Stimulated activated naive CD4-positive, alpha-beta T cell (primary cell): ENCODE measurements at places on chromosomes 5 and 9.

DNA sequence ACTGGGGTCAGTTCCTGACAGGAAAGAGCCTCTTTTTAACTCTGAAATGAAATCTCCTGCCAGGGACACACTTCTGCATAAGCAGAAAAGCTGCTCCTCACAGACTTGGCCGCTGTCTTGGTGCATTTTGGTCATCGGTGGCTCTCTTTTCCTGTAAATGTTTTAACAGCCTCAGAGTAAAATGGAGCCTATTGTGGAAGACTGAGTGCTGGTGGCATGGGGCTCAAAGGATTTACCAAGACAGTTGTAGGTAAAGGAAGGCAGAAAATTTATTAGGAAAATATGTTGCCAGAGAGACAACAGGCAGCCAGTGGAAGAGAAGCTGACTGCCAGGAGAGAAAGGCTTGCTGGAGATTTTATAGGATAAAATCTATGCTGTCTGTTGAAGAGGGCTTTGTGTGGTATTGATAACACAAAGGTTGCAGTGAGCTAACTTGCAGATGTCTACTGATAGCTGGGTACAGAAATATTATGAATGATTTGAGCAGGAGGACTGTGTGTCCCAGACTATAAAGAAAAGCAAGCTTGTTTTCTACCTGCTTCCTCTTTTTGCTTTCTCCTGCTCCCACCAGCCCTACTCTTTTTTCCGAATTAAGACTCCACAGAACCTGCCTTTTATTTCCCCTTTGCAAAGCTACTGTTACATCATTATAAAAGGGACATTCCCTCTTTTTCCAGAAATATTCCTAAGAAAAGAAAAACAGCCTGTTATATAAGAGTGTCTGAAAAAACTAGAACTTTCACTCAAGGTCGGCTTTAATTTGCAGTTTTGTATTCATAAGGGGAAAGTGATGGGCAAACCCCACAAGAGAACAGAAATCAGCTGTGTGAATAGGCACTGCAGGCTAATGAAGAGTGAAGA lies 27.9 kb upstream of the IFNA14 start:
- no peak for DNase-seq

GRCh38 chr9:2628919-2629318 lies 7.3 kb downstream of the VLDLR start:
- DNase-seq, result no peak

GRCh38 chr9:134545543-134546245 lies 95.9 kb upstream of the COL5A1 start:
- DNase-seq, result no peak

DNA sequence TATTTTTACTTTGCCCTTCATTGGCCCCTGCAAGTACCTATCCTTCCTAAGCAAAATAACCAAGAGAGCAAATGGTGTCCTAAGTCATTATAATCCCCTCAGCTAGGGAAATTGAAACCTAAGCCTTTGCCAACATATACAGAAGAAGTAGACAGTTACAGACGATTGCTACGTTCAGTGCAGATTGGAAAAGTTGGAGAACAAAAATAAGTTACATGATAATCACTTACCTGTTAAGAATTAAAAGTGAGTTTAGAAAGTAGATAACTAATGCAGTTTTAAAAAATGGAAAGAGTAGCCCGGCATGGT lies 244.8 kb downstream of the MPDZ start:
- no peak for DNase-seq

DNA sequence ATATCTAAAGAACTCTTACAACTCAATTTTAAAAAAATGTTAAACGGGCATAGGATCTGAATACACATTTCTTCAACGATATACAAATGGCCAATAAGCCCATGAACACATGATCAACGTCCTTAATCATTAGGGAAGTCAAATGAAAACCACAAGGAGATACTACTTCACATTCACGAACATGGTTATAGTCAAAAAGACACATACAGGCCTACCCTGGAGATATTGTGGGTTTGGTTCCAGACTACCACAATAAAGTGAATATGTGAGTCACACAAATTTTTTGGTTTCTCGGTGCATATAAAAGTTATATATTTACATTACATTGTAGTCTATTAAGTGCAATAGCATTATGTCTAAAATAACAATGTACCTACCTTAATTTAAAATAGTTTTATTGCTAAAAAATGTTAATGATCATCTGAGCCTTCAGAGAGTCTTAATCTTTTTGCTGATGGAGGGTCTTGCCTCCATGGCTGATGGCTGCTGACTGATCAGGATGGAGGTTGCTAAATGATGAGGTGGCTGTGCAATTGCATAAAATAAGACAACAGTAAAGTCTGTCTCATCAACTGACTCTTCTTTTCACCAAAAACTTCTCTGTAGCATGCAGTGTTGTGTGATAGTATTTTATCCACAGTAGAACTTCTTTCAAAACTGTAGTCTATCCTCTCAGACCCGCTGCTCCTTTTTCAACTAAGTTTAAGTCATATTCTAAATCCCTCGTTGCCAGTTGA lies 15.1 kb downstream of the AK3 start:
- no peak for DNase-seq

GRCh38 chr5:55694152-55694830 lies 17.8 kb downstream of the SLC38A9 start:
- no peak for DNase-seq

- no peak for DNase-seq
Observed at GRCh38 chr9:37565661-37566618, 10.2 kb downstream of the FBXO10 start.

DNA sequence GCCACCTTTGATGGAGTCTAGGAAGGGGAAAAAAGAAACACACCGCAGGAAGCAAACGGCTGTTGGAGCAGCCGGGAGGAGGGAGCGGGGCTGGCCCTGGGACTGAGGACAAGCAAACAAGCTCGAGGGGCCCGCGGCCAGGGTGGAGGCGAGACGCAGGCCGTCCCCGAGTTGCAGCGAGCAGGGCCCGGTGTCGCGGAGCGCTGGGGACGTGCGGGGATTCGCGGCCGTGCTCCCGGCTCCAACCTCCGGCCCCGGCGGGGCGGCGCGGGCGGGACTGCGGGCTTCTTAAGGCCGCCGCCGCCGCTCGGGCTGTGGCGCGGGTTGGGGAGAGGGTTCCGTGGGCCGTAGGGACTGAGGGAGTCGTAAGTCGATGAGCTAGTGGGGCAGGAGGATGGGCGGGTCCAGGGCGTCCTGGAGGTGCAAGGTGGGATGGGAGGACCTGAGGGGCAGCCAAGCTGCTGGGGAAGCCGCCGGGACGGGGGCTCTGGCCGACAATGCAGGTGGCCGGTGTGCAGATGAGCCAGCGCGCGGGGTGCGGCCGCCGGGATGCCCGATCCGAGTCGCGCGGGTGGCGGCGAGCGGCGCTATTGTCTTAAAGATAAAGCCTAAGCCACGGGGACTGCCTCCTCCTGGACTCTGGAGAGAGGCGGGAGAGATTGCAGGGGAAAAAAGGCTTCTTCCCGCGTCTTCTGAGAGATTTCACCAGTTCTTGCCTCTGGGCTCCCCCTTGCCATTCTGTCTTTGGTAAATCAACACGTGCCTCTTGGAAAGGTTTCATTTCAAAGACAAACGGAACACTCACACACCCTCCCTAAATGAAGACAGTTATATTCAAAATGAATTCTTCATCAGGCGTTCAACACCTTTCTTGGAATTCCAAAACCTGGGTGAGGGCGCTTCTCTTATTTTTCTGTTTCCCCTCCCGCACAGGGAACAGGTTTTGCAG lies 1.6 kb upstream of the HAPLN1 start:
- no peak for DNase-seq

- DNase-seq, result no peak
Observed at GRCh38 chr5:664994-665360, 28.2 kb downstream of the TPPP start.

DNA sequence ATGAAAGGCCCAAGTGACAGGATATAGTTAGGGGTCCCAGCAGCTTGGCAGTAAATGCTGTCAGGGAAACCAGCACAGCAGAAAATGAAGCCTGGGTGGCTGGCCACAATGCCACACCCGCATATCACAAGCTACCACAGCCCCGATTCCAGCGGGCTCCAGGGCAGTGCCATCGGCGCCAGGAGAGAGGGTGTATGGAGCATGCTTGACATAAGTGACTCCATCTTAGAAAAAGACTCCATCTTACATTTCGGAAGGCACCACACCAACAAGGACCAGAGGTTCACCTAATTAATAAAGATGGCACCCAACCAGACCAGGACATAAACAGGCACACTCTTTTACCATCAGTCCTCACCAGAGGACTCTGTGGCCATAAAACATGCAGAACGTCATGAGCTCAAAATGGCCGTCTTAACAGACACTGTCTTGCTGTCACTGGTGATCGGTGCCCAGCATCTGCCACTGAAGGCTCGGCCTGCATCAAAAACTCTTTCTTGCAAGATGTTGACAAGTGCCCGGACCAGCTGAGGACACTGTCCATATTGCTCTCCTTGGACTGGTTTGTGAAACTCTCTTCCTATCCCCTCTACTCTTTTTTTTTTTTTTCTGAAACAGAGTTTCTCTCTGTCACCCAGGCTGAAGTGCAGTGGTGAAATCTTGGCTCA lies 67.4 kb upstream of the SPIN1 start:
- no peak for DNase-seq

- no peak for DNase-seq
Observed at GRCh38 chr5:158413122-158413680, 554.3 kb upstream of the CLINT1 start.

DNA sequence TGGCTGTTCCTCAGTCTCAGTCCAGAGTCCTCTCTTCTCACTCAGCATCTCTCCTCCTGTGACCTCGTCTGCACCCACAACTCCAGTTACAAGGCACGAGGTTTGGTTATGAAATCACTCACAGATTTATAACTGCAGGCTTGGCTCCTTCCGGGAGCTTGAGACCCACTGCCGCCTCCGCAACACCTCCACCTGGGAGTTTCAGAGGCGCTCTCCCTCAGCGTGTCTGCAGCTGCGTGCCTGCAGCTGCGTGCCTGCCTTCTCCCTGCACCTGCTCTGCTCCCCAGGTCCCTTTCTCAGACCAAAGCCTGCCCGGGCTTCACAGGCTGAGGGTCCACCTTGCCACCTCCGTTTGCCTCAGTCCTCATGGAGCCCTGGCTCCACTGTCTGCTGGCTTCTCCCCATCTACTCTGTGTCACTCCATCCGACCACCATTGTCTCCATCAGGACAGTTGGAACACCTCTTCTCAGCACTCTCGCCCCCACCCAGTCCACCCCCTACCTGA lies 51.5 kb downstream of the HRH2 start:
- no peak for DNase-seq

DNA sequence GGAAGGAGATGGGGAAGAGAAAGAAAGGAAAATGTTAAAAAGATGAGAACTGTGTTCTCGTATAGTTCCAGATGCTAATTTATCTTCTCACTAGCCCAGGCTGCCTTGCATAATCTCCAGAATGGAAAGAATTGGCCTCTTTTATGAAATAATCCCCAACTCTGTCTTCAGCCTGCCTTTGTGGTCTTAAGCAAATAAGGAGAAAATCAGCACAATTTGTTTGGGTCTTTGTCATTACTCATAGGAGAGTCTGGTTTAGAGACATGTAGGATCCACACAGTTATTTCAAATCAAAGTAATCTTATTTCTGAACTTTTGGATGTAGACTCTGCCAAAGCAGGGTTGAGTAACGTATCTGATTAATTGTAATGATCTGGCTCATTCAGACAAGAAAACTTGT lies 50.7 kb upstream of the CAMK4 start:
- no peak for DNase-seq

DNA sequence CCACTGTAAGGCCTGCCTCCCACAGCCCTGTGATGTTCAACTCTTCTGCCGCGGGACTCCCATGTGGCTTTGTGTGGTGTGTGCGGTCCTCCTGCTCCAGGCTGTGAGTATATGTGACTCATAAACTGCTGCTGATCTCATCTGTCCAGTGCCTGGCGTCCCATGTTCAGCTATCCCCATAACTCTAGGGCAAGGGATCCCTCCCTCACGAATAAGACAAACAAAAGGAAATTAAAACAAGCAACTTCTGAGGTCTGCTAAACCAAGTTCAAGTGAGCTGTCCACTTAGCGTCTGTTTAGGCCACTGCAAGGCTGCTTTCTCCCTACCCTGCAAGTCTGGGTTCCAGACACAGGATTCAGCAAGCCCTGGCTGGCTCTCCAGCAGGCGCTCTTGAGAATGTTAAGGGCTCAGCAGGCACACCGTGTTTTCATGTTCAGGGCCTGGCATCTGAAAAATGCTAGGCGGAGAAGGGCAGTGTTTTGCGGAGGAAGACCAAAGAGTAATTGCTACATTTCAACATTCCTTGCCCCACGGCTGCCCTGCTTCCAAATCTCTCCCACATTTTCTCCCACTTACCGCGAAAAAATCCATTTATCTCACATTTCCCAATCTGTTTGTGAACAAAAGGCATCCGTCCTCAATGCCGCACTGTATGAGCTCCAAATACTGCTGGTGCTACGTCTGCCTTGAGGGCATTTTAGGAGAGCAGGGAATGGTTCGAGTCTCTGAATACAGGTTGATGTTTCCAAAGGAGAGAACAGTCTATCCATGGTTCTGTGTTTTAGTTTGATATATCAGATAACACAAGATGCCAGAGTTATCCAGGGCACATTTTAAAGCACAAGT lies 280.2 kb downstream of the SEMA5A start:
- DNase-seq, result no peak
